Activated CD4-positive, alpha-beta T cell treated with anti-CD3 and anti-CD28 coated beads for 48 hours (primary cell): ENCODE measurements at places on chromosomes 13 and 19.
A peak's percentile ranks its signal among the peaks of the same experiment; 100 is the strongest.

DNA sequence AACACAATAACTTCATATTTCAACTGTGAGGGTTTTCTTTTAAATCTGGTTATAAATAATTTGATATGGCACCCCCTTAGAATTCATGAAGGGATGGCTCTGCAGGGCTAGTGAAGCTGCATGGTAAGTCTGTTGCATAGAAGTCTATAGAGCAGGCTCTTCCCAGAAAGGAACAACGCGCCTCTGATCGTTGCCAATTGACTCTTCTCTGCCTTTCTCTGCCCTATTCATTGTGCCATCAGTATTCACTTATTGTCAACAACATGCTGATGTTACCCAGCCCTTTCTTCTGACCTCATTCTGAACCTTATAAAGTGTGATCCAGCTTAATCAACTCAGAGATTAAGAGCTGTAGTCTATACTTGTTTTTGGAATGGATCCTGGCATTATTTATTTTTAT lies 16.3 kb upstream of the DCT start:
- no peak for DNase-seq

DNA sequence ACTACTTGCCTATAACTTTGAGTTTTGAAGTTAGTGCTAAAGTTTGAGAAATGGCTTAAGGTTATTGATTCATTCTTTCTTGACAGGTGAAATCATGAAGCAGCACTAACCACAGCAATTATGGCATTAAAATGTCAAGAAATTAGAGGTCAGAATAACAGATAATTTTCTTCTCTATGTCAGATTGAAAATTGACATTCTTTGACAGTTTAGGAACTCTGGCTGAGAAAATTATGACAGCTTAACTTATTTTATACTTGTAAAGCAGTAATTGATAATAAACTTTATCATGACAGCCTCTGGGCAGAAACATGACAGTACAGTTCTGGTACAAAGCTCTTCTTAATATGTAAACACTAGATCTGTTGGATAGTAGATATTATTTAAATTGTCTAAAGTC lies 155.2 kb upstream of the MAB21L1 start:
- no peak for DNase-seq

GRCh38 chr19:13839938-13840304 lies 37.0 kb upstream of the NANOS3 start:
- no peak for DNase-seq

GRCh38 chr13:80605011-80605410 lies 264.1 kb upstream of the SPRY2 start:
- no peak for DNase-seq

GRCh38 chr13:48813518-48813917 lies 159.8 kb downstream of the CYSLTR2 start:
- DNase-seq, result no peak

- DNase-seq, result no peak
Observed at GRCh38 chr13:80168089-80168850, 172.7 kb downstream of the SPRY2 start.

- DNase-seq, result no peak
Observed at GRCh38 chr13:32059511-32059984, 28.0 kb downstream of the FRY start.

- DNase-seq, result peak; percentile 55
Observed at GRCh38 chr13:27619728-27620376, 477 bp downstream of the LNX2 start.
